ENCODE measurements at places on chromosomes 5 and 9.
A peak's percentile ranks its signal among the peaks of the same experiment; 100 is the strongest.

DNA sequence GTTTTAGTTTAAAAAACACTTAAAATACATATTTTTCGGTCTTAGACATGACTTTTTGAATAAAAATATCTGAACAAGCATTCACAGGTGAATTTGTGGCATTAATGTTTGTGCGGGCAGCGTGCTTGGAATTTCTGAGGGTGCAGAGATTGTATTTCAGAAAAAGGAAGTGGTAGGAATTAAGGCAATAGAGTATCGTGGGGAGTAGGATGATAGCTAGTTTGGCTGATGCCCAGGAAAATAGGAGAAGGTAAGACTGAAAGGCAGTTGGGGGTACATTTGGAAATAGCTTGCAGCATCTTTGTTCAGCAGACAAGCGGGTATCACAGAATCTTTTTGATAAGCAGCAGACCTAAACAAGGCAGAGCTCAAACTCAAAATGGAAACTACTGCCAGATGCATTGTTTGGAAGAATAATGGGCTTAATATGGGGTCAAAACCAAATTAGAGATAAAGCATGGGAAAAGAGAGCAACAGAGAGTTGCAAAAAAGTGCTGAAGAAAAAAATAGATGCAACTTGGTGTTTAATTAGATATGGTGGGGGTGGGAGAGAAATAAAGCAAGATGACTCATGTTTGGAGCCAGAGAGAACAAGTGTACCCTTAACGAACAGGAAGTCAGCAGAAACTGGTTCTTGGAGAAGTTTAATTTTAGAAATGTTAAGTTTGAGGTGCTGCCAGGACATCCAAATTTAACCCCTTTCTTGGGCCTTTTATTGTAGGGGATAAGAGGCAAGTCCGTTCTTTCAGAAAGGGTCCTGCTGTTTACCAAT is 85.7 kb upstream of the ARRDC3 start:
- DNase-seq: no peak

DNA sequence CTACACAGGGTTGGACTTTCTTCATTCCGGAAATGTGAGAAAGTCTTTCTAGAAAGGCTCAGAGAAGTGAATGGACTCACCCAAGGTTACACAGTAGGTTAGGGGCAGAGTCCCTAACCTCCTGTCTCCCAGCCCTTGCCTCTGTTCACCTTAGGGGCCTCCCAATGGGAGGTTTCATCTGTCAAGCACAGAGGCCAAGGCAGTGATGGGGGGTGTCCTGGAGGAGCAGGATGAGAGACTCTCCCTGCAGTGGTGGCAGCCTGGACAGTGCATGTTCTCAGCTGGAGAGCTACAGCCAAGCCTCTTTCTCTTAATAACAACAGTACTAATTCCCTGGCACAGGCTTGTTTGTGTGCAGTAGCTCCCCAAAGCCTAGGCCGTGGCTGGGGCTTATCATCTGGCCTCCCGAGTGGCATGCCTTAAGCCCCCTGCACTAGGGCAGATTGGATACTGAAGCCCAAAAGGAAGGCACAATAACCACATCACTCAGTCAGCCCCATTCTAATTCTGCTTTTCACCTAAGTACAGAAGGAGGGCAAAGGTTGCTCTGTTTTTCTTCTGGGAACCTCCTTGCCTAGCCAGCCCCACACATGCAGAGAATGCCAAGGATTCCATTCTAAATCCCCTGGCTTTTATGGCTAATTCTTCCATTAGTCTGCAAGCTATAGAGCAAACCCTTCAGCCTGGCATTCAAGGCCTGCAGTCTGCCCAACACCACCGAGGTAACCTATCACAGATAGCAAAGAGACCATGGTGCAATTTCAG is 50.2 kb upstream of the XPA start:
- DNase-seq: no peak

DNA sequence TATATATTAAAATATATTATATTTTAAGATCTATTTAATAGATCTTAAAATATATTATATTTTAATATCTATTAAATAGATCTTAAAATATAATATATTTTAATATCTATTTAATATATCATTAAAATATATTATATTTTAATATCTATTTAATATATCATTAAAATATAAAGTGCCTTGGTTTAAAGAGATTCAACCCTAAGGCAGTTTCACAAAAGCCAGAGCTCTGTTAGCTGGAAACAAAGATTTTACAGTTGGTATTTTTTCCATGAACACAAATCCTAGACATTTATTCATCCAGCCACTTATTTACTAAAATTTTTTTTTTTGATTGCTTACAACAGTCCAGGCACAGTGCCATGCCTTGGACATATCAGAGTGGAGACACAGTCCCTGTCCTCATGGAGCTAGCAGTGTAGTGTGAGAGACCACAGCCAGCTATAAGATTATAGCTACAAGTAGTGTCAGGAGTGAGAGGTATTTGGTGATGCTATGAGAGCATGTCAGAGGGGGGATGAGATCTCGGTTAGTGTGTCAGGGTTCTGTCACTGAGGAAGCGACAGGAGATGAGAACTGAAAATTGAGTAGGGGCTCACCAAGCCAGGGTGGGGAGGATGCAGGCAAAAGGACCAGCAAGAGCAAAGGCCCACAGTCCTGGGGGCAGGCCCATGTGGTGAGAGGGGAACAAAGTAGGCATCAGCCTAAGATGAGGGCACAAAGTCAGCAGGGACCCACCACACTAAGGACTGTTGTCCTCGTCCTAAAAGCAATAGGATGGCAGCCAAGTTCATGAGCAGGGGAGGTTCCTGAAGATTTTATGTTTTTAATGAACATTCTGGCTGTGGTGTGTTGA is 74.5 kb downstream of the FBXO38 start:
- DNase-seq: no peak

GRCh38 chr5:8081179-8081578 is 212.2 kb downstream of the MTRR start:
- DNase-seq: no peak

DNA sequence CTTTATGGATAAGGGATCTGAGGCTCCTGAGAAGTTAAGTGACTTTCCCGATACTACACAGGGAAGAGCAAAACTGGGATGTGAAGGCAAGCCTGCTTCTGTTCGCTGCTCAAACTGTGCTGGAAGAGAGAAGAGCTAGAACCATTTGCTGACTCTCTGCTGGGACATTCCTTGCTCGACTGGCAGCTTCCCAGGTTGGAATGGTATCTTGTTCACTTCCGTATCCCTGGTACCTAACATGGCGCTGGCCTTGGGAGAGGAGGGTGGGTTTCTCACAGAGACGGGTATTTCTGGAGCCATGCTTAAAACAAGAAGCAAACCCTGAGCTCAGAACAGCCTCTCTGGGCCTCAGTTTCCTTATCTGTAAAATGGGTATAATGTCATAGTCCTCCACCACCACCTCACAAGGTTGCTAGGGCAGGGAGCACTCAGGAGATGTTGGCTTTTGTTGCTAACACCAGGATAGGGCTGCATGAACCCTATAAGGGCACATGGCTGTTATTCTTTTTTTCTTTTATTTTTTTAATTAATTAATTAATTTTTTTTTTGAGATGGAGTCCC is 68.0 kb upstream of the STXBP1 start:
- DNase-seq: no peak

- no peak for DNase-seq
Measured at GRCh38 chr5:124669956-124670721, 76.3 kb downstream of the ZNF608 start.

GRCh38 chr9:110329639-110330230 is 7.9 kb downstream of the TXNDC8 start:
- DNase-seq: no peak

DNA sequence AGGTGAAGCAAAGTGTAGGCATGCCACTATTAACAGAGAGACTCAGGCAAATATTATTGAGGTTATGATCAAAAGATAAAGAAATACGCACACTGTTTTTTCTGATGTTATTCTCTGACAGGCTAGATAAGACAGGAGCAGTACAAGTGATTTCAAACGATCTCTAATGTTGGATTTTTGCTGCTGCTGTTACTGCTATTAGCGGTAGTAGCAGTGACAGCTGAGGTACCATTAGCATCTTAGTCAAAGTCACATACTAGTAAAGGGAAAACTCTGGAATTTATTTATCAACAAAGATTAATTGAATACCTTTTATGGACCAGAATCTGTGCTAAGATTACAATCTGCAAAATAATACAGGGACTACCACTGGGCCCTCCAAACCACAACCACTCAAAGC is 362.4 kb upstream of the CDH6 start:
- no peak for DNase-seq

GRCh38 chr5:157562111-157562581 is 13.4 kb downstream of the ADAM19 start:
- no peak for DNase-seq

DNA sequence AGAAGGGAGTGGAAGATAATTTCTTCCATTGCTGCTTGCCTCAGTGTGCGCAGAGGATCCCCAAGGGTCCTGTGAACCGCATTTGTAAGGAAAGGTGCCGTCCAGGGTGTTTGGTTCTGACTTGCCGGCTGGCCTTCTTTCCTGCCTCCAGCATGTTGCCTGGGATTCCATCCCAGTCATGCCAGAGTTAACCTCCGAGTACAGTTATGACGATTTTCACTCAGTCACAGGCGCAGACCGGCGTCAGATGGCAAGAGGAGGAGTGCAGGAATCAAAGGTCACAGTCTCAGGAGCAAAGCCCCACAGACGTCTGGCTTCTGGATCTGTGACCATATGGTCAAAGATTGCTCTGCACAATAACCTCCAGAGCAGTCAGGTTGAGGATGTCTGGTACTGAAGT is 5.9 kb upstream of the GADD45G start:
- DNase-seq: no peak

DNA sequence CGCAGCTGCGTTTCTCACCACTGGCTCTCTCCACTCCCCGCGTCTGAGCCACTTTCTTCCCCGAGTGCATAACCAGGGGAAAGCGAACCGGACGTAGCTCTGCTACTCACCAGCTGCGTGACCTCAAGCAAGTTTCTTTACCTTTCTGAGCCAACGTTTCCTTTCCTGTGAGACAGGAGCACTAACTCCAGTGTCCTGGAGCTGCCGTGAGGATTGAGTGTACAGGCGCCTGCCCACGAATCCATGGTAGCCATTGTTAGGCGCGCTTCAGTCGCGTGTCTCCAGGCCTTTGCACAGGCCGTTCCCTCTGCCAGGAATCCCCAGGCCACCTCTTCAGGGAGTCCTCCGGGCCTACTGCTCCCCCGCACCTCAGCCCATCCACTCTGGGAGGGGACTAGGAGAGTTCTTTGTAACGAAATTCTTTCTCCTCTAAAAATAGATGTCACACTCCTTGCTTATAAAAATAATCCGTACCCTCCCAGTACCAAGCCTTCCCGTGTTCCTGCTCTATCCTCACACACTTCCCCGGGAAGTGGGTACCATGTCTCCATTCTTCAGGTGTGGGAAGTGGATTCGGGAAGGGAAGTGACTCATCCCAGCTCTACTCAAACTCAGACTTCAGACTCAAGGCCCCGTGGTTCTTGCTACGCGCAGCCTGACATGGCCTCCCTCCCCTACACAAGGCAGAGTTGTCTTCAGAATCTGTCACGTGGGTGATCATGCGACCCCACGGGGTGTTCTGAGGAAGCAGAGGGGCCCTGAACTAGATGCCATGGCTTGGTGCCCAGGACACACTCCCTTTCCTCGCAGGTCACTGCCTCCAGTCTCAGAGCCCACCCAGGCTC is 16.1 kb upstream of the CRB2 start:
- no peak for DNase-seq

DNA sequence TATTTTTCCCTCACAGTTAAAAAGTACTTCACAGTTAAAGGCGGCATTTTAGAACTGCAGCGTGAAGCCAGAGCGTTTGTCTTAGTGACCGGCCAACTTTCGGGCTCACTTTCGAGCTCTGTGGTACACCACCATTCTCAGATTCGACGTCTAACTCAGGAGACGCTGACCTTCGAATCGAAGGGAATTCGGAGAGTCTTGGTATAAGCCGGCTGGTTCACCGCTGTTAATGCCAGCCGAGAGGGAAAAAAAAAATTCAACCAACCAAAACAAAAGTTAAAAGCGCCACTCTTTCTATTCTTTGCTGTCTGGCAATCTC is 544 bp upstream of the SNX24 start:
- no peak for DNase-seq

- no peak for DNase-seq
Measured at GRCh38 chr9:80789831-80790230, 899.5 kb downstream of the TLE1 start.

- peak; percentile 33 for DNase-seq
Measured at GRCh38 chr9:15277400-15278090, 29.5 kb downstream of the TTC39B start.

GRCh38 chr5:80143491-80143890 is 108.3 kb downstream of the THBS4 start:
- no peak for DNase-seq

DNA sequence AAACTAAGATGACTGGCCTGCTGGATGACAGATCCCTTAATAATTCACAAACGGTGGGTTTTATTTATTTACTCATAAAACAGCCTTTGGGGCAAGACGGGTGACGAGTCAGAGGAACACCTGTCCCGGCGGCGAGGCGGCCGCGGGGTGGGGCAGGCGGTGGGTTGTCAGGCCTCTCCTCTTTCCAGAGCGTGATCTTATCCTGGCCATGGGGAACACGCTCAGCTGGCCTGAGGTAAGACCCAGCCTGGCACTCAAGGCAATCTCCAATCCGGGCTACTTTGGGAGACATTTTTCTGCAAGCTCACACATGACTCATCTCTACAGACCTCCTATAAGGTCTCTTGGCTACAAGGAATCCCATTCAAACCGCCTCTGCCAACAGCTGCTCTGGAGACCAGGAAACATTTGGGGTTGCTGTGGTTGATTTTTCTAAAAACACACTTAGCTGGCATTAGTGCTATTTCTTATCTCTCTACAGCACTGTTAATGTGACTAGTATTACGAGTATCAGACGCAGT is 6.3 kb downstream of the RAPGEF1 start:
- DNase-seq: no peak

DNA sequence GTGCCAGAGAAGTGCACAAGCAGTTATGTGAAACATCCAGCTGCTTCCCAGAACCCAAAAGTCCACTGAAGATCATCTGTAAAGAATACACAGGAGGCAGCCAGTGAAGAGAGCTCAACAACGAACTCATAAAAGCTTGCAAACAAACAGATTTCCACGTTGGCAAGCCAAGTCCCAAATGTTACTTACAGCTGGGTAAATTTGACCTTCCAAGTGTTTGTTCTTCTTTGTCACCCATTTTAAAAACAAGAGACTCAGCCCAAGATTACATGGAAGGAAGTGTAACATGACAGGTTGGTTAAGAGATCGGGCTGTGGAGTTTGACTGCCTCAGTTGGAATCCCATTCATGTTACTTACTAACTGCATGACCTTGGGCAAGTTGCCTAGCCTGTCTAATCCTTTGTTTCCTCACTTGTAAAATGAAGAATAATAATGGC is 174.9 kb upstream of the PAPPA start:
- no peak for DNase-seq
